ENCODE measurements at places on chromosomes 4 and X. TPM values are rescaled to one million over a fixed set of nuclear protein-coding genes. Genes with fewer than 3 reads are reported as not detected.

PNMA6E gene
- not detected for total RNA-seq

DNA sequence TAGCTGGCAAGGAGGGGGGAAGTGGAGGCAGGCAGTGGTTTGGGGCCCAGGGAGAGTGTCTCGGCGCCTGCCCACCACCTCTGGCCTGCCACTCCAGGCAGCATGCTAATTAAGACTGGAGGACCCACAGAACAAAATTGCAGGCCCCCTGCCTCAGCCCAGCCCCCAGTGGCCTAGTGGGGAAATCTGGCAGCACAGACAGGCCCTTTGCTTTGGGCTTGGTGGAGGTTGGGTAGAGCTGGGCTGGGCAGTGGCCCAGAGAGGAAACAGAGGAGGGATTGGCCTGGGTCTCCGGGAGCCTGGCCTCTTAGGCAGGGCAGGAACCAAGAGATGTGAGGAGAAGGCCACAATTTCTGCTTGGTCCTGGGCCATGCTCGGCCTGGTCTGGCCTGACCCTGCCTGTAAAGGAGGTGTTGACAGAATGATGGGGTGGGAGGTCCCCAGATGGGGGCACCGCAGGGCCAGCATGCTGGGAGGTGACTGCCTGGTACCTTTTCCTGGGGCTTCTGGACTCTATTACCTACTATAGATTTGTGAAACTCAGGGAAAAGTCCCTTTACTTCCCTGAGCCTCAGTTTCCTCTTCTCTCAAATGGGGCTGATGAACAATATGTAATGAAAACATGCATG, 92.4 kb upstream of the PJA1 start:
- H3K36me3 ChIP-seq: no peaks in the 10 kb centered on the region
- H3K4me3 ChIP-seq: no peak overlapping the region
- no peaks in the 10 kb centered on the region for H3K4me1 ChIP-seq
- H3K27ac ChIP-seq: no peak overlapping the region
- no peaks in the 10 kb centered on the region for H3K27me3 ChIP-seq

GRCh38 chr4:142265536-142265935, 580.6 kb downstream of the INPP4B start:
- DNase-seq: no peak
- H3K36me3 ChIP-seq: no peaks in the 10 kb centered on the region
- no peak overlapping the region for H3K4me3 ChIP-seq
- no peak overlapping the region for H3K27ac ChIP-seq
- H3K4me1 ChIP-seq: no peaks in the 10 kb centered on the region

DNA sequence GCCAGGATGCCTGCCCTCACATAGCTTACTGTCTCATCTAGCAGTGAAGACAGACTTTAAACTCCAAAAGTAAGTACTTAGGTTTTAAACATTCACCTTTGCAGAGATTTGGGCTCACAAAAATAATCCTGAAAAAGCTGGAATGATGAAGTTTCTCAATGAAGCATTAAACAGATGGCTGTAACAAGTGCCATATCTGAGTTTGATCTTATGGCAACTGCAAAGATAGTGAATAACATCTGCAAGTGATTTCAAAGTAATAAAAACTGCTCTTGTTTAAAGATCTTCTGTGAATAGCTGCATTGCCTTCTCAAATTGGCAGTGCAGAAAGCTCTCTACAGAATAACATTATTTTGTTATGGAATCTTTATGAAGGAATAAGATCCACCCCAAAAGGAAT, 271.2 kb upstream of the SMIM31 start:
- no peak overlapping the region for H3K4me3 ChIP-seq
- H3K36me3 ChIP-seq: no peaks in the 10 kb centered on the region
- DNase-seq: no peak
- H3K27me3 ChIP-seq: no peaks in the 10 kb centered on the region
- no peaks in the 10 kb centered on the region for H3K4me1 ChIP-seq
